Stimulated activated effector memory CD8-positive, alpha-beta T cell treated with anti-CD3 and anti-CD28 coated beads, Interleukin-12 subunit alpha, Interleukin-12 subunit beta, amount 100 ng/mL, for 72 hours (primary cell): ENCODE measurements at places on chromosomes 4 and X.

- DNase-seq = no peak
Measured at GRCh38 chr4:152112887-152113286, 352.1 kb upstream of the GATB start.

DNA sequence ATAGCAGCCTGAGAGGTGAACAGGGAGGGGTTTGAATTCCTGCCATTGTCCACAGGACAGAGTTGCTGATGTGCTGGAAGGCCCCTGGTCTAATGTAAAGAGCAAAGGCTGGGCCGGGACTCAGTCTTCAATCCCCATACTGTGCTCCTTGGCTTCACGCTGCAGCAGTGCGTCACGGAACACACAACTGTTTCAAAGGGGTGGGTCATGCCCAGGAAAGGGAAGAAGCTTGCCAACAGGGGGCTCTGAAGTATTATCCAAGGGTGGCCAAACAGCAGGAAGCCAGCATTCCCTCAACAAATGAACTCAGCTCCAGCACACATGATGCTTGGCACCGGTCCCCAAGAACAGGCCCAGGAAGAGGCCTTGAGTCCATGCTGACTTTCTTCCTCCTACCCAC is 122.5 kb downstream of the NFKB1 start:
- no peak for DNase-seq

DNA sequence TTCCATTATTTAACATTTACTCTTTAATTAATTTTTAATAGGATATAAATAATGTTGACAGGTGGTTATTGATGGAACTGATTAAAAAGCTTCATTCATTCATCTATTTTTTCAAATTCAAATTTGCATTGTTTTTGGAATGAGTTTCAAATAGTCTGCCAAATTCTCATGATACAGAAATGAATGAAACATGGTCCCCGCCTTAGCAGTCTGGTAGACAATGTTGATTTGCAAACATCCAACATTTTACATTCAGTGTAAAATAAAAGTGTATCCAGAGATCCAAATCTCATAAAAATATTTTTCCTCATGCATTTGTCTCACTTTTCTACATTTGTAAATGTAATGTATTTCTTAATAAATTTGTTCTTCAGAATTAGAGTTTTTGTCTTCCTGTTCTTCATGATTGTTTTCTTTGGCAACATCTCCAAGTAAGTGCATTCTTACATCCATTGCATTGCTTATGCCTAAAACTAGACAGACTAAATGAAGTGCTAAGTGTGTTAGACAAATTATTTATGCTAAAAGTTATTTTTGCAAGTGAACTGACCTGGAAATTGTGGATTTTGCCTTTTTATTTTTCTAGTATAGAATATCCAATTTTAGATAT is 142.3 kb downstream of the PCDH18 start:
- DNase-seq = no peak

- DNase-seq = peak; percentile 57
Measured at GRCh38 chr4:105147553-105148161, 981 bp downstream of the TET2 start.

DNA sequence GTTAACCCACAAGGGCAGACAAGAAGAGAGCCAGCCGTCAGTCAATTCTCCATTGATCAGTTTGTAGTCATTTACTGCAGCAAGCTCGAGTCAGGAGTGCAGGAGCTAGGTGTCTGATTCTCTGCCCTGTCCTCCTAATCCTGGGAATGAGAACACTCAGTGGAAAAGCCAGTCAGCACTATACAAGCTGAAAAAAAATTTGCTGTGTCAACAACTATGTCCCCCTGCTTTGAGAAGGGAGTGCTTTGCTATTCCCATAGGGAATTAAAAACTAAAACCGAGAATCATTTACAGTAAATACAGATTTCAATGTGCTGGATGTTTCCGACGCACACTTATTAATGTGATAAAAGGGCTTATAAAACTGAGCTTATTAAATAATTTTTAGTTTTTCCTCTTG is 84.2 kb downstream of the GRIA2 start:
- no peak for DNase-seq

GRCh38 chr4:112377594-112378242 is 80.5 kb downstream of the ALPK1 start:
- DNase-seq = no peak

DNA sequence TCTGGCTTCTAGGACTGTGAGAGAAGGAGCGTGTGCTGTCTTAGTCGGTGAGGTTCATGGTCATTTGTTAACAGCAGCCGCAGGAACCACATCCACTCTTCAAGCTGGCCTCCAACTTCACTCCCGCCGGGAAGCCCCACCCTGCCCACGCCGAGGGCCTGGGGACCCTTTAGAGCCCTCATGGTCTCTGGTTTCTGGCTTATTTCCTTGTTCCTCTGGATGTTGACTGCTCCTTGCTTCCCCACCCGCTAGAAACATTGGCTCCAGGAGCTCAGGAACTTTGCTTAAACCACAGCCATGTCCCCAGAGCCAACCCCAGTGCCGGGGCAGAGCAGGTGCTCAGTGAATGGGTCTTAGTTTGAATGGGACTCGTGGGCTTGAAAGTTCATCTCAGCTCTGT is 40.8 kb downstream of the HTRA3 start:
- no peak for DNase-seq

- DNase-seq = no peak
Measured at GRCh38 chr4:95066050-95066449, 308.3 kb downstream of the BMPR1B start.

GRCh38 chr4:21898101-21898500 is 50.5 kb downstream of the KCNIP4 start:
- no peak for DNase-seq

DNA sequence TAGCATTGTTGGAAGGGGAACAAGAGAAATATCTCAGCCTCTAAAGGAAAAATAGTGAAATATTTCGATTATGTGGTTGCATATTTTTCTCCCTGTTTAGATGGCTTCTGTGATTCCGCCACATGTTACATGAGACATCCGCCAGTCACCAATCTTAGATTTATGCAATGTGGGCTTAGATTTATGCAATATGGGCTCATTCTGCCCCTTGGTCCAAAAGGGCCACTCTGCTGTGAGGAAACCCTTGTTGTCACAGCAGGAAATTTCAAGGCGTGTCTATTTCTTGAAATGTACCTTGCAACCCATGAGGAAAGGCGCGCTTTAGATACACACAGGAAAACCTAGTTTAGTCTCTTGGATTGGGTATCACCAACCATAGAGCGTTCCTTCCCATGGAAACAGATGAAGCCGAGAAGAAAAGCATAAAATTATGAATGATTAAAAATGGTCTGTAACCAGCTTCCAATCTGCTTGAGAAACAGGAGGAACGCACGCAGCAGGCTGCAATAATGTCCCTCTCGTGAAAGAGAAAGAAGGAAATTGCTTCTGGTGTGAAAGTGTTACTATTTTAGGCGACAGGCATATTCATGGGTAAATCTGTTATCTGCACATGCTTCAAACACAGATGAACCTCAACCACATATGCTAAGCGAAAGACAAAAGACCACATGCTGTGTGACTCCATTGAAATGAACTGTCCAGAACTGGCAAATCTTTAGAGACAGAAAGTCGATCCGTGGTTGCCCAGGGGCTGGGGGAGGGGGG is 3.7 kb downstream of the RS1 start:
- no peak for DNase-seq

- DNase-seq = no peak
Measured at GRCh38 chrX:134782796-134783195, 124.5 kb upstream of the PLAC1 start.

DNA sequence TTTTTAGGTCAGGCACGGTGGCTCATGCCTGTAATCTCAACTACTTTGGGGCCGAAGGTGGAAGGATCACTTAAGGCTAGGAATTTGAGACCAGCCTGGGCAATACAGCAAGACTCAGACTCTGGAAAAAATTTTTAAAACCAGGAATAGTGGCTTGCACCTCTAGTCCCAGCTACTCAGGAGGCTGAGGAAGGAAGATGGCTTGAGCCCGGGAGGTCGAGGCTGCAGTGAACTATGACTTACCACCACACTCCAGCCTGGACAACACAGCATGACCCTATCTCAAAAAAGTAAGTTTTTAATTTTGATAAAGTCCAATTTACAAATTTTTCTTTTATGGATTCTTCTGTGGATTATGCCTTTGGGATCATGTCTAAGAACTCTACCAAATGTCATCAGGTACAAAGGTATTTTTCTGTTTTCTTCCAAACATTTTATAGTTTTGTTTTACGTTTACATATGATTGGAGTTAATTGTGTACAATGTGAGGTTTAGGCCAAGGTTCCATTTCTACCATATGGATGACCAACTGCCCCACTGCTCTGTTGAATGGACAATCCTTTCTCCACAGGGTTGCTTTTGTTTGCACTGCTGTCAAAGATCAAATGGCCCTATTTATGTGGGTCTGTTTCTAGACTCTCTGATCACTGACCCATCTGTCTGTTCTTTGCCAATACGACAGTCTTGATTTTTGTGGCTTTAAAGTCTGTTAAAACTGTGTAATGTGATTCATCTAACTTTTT is 48.2 kb downstream of the CPLX1 start:
- no peak for DNase-seq

DNA sequence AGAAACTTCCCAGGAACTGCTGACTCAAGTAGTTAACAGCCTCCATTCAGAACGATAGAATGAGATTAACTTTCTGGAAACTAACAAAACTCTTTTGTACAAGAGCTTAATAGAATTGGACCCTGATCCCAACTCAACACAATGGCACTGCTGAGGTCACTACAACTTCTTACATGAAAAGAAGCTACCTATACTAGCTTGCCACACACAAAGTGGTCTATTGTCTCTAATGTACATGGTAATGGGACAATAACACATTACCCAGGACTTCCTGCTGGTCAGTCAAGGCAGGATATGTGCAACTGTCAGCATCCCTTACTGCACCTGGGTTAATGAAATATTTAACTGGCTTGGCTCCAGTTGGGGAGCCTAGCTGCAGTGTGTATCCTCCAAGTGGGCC is 56.2 kb downstream of the BRCC3 start:
- no peak for DNase-seq

- DNase-seq = no peak
Measured at GRCh38 chr4:31851946-31852345, 1131.8 kb downstream of the PCDH7 start.

- no peak for DNase-seq
Measured at GRCh38 chr4:138894709-138895108, 120.9 kb upstream of the NOCT start.

- DNase-seq = no peak
Measured at GRCh38 chrX:17549107-17549651, 174.2 kb downstream of the NHS start.
